ENCODE measurements at places on chromosomes 2 and 18.

- no peak for DNase-seq
Observed at GRCh38 chr18:58562999-58563667, 65.8 kb downstream of the ALPK2 start.

DNA sequence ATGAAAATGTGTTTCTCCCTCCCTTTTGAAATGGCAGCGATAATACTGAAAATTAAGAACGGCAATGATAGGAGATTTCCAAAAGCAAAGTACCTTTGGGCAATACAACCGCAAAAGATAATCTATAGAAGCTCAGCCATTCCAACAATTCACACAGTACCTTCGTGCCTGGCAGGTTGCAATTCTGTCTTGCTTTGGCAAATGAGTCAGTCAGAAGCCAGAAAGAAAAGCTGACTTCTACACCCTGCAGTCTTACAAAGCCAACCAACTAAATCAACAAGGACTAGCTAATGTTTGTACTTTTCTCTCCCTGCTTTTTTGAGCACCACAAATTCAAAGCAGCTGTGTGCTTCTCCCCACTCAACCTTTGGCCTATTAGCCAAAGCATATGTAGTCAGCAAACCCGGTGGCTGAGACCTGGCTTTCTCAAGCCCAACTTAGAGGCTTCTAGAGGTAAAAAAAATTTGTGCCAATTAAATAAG, 25.7 kb upstream of the ID2 start:
- no peak for DNase-seq

DNA sequence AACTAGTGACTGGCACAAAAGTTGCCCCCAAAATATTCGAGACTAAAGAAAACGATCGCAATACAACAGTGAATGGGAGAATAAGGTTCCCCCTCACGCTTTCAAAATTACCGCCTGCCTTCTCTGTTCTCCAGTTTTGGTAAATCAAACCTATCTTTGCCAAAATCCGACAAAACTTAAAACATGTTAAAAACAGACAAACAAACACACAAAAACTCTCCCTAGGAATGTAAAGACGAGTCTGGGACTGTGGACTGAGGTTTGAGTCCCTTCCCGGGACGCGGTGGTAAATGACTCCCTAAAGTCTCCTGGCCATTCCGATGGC, 435 bp upstream of the IMPACT start:
- DNase-seq: no peak

GRCh38 chr2:237254369-237254861, 159.5 kb downstream of the COL6A3 start:
- DNase-seq: no peak

GRCh38 chr2:74031221-74031620, 46.5 kb downstream of the TET3 start:
- no peak for DNase-seq

GRCh38 chr2:241014224-241014623, 15.8 kb downstream of the SNED1 start:
- no peak for DNase-seq

GRCh38 chr2:197707316-197708213, 2.4 kb downstream of the MARS2 start:
- DNase-seq: no peak

GRCh38 chr2:18214936-18215335, 336.5 kb downstream of the KCNS3 start:
- DNase-seq: no peak

- no peak for DNase-seq
Observed at GRCh38 chr18:33576999-33577646, 896 bp upstream of the ASXL3 start.

DNA sequence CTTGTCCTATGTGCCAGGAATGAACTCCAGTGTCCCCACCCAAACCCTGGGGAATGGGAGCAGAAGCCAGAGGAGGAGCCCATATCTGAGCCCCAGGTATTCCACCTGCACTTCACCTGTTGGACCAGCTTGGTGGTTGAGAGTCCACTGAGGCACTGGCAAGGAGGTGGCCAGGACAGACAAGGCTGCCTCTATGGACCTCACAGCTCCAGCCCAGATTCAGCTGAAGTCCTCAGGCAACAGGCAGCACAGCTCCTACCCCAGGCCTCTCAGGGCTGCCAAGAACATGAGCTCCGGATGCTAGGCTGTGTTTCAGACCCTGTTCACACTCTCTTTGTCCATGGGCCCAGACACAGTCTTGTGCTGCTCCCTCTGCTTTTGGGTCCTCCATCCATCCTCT, 2.9 kb upstream of the IL1F10 start:
- no peak for DNase-seq

GRCh38 chr18:28831476-28831875, 654.5 kb upstream of the CDH2 start:
- DNase-seq: no peak

GRCh38 chr2:42182654-42183308, 13.6 kb downstream of the EML4 start:
- no peak for DNase-seq

DNA sequence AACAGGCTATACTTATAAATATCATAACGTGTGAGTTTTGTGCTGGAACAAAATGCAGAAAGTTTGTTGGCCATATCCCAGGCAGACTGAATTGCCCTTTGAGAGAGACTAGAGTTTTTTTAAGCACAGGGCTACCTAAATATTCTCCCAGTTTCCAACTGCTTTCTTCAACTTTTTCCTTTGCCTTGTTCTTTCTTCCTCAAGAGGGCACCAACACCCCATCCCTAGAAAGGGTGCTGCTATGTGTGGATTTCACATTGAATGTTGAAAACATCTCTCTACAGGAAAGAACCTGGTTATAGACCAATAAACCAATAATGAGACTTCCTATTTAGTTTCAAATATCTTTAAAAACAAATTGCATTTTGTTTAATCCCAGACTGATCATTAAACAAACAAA, 87.9 kb downstream of the ICOS start:
- peak; percentile 33 for DNase-seq

DNA sequence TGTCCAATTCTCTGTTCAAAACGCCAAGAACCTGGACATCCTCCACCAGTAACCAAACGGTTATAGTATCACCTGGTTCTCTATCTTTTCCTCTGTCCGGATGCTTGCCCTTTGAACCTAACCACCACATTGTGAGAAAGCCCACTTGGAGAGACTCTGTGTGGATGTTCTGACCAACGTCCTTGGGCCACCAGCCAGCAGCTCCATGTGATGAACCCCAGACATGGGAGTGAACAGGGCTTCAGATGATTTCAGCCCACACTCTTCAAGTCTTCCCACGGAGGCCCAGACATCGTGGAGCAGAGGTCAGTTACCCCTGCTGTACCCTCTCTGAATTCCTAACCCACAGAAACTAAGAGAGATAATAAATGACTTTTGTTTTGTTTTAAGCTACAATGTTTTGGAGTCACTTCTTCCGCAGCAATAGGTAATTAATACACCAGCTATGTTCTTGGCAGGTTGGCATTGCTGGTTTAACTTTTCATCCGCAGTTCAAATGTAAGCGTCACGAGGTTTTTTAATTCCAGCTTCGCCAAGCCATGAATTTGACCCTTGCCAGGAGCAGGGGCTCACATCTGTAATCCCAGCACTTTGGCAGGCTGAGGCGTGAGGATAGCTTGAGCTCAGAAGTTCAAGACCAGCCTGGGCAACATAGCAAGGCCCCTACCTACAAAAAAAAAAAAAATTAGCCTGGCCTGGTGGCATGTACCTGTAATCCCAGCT, 36.1 kb upstream of the ZNF532 start:
- DNase-seq: no peak

GRCh38 chr18:70284976-70285620, 3.7 kb upstream of the SOCS6 start:
- DNase-seq: no peak

- no peak for DNase-seq
Observed at GRCh38 chr2:181407171-181407570, 50.0 kb upstream of the ITGA4 start.

- no peak for DNase-seq
Observed at GRCh38 chr2:23425885-23426262, 40.9 kb downstream of the KLHL29 start.

- no peak for DNase-seq
Observed at GRCh38 chr2:229126066-229126465, 145.0 kb downstream of the PID1 start.

DNA sequence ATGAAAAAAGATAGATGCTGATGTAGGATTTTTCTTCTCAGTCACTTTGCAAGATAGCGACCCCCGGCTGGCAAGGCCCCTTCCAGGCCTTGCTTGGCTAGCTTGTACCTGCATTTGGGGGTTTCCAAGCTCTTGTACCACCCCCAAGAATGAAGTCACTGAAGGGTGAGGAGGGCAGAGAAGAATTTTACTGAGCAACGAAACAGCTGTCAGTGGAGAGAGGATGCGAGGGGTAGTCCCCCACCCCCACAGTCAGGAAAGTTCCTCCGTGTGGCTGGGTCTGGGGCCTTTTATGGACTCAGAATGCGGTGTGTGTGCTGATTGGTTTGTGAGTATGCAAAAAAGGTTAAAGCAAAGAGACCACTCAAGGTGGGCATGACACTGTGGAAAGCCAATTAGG, 382.0 kb downstream of the GPD2 start:
- DNase-seq: no peak

GRCh38 chr18:71808616-71809015, 735.5 kb downstream of the CBLN2 start:
- no peak for DNase-seq

DNA sequence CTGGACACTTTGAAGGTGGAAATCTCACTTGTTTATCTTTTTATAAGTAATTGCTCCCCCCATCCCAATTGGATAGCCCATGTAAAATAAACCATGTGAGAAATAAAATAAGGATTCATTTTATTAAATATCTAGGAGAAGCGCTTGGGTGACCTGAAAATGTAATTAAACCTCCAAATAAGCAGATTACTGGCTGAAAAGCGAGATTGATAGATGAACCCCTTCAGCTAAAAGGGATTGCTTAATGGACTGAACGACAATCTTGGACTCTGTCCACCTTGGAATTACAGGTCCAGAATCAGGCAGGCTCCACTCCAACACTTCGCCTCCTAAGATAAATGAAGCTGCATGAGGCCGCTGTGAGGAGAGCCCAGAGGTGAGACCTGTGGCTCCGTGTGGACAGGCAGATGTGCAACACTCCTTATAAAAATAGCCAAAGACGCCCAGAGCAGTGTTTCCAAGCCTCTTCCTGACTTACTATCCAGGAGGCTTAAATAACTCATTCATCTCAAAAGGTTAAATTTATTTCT, 441.5 kb downstream of the MTX2 start:
- no peak for DNase-seq

DNA sequence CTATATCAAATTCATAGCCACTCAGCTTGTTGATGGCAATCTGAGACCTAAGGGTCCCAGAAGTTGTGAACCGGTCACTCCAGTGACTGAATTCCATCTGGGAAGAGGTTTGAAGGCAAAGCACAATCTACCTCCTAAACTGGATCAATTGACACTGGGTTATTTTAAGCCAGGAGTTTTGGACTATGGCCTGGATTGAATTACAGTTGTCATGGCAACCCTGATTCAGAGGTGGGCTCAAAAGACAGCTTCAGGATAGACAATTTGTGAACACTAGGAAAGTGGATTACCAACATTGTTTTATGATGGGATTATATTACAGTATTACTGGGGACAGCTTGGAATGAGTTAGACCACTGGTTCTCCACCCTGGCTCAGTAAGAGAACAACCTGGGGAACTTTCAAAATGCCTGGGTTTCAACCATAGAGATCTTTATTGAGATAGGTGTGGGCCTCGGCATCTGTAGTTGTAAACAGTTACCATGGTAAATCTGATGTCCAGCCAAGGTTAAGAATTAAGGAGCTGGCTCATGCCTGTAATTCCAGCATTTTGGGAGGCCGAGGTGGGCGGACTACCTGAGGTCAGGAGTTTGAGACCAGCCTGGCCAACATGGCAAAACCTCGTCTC, 58.8 kb downstream of the MFSD6 start:
- no peak for DNase-seq

GRCh38 chr2:73931531-73932500, 5.1 kb downstream of the DGUOK start:
- DNase-seq: peak; percentile 52

GRCh38 chr2:232213176-232213575, 165.4 kb upstream of the ALPP start:
- DNase-seq: no peak

DNA sequence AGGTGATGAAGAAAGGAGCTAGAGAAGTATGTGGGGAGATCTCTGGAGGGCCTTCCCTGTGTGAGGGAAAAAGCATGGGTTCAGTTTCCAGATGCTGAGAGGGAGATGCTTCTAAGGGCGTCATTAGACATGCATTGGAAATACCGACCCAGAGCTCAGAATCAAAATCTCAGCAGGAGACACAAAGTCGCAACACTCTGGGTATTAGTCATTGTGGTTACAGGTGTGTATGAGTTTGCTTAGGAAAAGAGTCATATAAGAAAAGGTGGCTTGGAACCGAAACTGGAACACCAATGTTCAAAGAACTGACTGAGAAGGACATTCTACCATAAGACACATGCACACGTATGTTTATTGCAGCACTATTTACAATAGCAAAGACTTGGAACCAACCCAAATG, 477.1 kb downstream of the FBXO15 start:
- DNase-seq: no peak

DNA sequence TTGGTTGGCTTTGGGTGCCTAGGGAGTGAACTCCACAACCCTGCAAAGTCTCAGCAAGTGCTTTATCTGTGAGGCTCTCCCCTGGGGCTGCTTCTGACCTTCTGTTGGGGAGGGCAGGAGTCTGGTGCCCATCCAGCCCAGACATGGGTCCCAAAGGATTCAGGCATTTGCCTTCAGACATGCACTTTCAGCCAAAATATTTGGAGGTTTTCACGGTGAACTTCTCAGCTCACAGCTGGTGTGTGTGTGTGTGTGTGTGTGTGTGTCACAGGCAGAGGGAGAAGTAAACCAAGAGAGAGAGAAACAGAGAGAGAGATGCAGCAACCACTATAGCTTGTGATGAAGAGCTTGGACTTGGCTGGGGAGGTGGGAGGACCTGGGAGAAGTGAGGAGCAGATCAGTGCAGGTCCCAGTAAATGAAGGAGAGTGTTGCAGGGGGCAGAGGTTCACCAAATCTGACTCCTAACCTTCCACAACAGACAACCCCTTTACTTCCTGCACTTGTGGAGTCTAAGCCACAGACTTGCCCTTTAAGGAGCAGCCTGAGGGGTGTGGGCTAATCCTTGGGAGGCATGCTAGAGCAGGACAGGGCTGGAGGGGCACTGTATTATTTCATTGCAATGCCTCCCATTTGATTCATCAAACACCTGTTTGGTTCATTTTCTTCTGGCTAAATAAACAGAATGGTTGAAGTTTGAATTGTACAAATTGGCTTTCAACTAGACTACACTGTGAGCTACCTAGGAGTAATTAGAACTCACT, 14.1 kb downstream of the SLC9A4 start:
- no peak for DNase-seq

DNA sequence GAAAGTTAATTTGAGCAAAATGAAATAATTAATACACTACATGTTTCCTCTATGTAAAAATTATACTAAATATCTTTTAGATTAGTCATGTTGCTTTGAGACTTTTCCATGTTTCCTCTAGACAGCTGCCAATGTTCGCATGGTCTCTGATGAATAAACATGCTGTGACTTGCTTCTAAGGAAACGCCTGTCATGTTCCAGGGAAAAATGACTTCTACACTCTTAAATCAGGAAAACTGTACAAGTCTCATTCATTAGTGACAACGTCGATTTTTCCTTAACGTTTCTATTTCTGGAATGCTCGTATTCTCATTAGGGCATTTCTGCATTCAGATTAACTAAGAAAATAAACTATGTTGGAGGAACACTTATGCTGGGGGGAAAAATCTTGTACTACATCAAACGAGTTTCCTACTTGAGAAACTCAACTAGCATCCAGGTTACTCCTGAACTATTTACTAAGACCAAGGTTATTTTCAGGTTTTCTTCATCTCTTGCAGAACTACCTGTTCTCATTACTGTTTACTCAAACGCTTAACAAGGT, 1.6 kb downstream of the COBLL1 start:
- DNase-seq: no peak

GRCh38 chr2:71784734-71785511, 331.6 kb downstream of the DYSF start:
- no peak for DNase-seq

Measured in activated CD4-positive, alpha-beta memory T cell treated with anti-CD3 and anti-CD28 coated beads, Interleukin-2, amount 10 ng/mL, durations not matched to agents 7 days and 5 days (primary cell).